A172 (cell line): ENCODE measurements at places on chromosomes 6 and 20. TPM values are rescaled to one million over a fixed set of nuclear protein-coding genes. Genes with fewer than 3 reads are reported as not detected.

DNA sequence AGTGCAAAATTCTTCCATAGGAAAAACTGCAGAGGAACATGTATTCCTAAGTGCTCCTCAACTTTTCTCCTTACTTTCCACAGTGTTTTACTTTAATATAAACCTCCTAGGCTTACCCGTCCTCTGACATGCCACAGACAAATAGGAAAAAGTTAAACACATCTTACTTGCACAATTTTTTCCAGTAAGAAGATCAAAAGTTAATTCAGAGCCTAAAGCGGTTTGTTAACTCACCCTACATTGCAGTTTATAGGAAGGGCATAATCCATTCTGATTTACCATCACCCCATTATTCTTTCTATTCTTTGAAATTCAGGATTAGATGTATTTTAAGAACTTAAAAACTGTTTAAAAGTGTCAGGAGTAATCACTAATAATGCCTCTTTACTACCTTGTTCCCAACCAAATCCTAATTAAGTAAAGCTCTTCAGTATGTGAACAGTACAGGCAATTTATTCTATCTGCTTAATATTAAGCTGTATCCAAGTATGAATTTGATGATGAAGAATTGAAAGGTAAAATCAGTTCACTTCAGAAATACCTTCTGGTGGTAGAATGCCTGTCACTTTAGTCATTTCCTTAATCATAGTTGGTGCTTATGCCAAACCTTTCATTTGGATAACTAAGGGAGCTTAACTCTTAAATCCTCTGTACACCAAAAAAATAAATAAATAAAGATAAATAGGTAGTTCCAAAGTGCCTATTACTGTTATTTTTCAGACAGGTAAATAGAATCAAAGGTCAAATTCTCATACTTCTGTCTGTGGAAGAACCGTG lies 292.0 kb downstream of the ALDH8A1 start:
- DNase-seq, result peak; percentile 44

DNA sequence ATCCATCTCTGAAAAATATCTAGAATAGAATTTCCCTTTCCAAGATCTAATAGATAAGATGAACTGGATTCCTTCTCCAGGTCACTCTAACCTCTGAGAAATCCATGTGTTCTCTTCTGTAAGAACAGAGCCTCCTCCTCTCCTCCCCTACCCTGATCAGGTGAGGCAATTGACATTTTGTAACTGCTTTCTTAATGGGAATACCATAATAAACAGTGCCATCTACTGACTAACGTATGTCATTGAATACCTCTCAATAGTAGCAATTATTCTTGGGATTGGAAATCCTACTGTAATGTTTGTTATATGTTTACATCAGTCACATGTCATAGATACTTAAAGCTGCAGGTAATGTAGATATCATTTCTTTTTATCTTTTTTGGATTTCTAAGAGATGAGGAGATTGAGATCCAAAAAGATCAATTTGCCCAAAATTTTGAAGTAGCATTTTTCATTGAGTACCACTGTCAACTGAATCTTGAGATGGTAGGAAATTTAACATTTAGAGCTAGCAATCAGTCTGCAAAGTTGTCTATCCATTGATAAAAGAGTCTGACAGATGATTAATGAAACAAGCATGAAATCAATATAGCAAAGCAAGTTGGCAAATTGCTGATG lies 365.8 kb upstream of the HSF2 start:
- DNase-seq, result peak; percentile 40

- DNase-seq, result no peak
Measured at GRCh38 chr6:147826698-147827097, 318.2 kb downstream of the SAMD5 start.

DNA sequence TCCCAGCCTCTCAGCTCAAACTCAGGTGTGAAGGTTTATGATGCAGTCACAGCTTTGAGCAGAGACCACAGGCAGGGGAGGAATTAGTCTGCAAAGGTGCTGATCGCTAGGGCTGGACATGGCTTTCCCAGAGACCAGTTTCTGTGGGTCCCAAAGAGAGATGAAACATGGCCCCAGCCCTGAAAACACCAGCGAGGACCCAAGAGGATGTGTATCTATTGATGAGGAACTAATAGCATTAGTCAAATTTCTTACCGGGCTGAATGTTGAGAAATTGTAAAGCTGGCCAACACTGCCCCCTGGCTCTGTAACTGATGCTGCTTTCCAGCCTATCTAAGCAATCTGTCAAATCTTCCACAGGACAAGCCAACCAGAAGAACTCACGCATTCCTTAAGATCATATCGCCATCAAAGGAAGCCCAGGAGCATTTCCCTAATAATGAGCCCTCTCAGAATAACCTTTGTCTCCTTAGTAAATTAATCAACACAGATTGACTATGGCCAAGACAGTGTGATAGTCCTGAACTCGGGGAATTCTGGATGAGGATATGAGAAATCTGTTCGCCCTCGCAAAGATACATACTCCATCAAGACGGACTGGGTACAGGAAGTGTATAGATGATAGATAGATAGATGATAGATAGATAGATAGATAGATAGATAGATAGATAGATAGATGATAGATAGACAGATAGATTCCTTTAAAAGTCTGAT lies 7.8 kb upstream of the ACSS1 start:
- peak; percentile 58 for DNase-seq

- DNase-seq, result no peak
Measured at GRCh38 chr20:34452281-34452982, 63.8 kb upstream of the DYNLRB1 start.

DNA sequence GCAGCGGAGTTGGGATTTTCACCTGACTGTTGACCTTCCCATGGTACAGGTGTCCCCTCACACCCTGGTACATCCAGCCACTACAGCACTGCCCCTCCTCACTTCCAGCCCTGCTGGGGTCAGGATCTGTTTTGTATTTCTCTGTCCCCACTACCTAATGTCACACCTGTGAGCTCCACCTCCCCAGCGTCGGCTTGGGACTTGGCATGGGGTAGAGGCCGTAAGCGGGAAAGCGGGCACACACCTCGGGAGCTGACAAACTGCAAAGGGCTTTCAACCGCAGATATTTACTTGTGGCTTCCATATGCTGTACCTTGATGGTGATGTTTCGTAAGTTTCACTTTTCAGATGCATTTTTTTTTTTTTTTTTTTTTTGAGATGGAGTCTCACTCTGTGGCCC lies 5.4 kb upstream of the CCN5 start:
- no peak for DNase-seq

- no peak for DNase-seq
Measured at GRCh38 chr6:48419992-48420391, 309.0 kb upstream of the PTCHD4 start.

SLC18B1 gene
- 6.7 and 7.3 TPM in 2 replicates for total RNA-seq

TRIM15 gene
- not detected in 2 replicates for total RNA-seq
